ENCODE measurements at places on chromosomes 4 and X. TPM values are rescaled to one million over a fixed set of nuclear protein-coding genes. Genes with fewer than 3 reads are reported as not detected.

DNA sequence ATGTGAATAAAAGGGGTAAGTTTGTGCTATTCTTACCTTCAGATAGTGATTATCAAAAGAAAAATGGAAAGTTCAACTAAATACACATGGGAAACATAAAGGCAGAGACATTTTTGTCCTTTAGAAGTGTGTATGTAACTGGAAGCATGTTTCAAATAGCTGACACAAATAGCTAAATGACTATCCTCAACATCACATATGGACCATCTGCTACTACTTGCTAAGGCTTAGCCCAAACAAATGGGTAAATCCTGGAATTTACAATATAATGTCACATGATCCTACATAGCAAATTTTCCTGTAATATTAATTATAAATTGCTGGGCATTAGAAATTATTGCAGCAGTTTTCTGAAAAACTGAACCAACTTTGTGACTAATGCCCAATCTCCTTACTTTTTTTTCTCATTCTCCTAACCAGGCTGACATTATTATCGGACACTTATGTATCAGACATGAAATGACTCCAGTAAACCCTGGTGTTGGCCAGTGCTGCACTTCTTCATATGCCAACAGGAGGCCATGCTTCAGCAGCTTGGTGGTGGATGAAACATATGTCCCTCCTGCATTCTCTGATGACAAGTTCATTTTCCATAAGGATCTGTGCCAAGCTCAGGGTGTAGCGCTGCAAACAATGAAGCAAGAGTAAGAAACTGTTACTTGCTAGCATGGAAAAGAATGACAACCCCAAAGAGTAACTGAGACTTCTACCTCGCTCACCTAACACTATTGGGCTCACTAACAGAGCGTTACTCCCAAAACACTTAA, 16.1 kb downstream of the AFP start:
- DNase-seq: no peak

DNA sequence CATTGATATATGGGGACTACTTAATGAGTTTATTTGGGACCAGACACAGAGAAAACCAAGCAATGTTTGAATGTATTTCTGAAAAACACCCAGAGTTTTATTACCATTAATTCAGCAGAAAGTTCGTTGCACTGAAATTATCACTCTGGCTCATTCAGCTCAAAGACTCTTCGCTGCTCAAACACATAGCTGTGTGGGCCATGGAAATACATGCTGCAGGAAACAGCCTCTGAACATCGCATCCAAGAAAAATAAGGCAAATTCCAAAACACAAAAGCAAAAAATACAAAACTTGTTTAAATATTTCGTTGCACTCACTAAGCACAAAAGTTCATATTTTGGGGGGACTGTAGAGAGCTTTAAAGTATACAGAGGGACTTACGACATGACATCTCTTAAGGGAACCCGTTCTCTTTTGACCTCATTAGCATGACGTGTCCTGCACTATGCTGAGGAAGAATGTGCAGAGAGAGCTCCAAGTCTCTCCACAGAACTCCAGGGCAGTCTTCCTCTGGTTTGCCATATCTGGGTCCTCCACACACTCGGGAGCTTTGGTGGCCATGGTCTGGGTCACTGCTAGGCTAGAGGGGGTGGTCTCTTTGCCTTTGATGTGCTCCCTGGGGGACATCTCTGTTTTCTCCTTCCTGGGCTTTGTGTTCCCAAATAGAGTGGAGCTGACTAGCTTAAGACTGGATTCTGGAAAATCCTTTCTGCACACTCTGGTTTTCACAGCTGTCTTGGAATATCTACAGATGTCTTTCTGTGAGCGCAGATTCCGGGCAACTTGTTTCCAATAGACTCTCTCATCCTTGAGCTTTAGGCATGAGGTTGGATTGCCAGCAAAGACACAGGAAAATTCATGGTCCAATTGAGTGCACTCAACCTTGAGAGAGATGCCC, 2.8 kb downstream of the FGFBP1 start:
- DNase-seq: no peak

DNA sequence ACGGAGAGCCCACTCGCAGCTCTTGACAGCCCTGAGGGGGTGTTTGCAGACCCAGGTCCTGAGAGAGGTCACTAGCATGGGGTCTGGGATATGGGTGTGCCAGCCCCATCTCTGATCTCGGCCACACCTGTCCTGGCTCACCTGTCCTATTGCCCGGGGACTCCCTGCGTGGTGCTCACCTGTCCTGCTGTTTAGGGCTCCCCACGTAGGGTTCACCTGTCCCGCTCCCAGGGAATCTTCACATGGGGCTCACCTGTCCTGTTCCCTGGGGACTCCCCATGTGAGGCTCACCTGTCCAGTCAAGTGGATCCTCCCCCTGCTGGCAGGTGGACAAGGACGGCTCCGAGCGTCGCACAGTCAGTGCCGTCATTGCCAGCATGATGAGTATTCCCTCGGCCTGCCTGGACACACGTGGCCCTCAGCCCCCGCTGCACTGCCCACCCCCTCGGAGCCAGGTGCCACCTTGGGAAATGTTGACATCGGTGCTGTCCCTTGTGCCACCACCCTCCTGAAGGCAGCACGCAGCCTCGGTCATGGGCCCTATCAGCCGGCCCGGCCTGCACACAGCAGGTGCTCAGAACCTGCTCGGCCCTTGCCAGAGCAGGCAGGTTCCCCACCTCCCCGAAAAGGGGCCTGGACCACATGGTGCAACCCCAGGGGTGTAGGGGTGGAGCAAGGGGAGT, 6.3 kb downstream of the SLC49A3 start:
- peak; percentile 61 for DNase-seq

- no peak for DNase-seq
Observed at GRCh38 chr4:84901173-84901572, 65.3 kb downstream of the WDFY3 start.

- peak; percentile 72 for DNase-seq
Observed at GRCh38 chr4:186144946-186145569, 40.6 kb downstream of the FAM149A start.

DNA sequence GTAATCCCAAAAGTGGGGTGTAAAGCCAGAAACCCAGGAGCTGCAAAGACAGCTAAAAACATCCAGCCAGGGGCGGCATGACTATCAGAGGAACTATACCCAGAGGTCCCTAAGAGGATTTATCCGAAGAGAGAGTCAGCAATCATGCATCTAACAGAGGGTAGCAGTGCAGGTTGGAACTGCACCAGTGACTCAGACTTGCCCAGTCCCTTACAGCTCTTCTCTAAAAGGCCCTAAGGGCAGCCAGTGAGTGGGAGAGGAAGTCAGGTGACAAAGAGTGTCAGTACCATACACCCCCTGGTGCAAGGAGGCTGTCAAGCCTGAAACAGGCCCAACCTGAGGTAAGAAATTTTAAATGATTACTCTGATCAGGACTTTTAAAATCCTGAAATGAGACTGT, 88.1 kb downstream of the CAMK2D start:
- DNase-seq: no peak

DNA sequence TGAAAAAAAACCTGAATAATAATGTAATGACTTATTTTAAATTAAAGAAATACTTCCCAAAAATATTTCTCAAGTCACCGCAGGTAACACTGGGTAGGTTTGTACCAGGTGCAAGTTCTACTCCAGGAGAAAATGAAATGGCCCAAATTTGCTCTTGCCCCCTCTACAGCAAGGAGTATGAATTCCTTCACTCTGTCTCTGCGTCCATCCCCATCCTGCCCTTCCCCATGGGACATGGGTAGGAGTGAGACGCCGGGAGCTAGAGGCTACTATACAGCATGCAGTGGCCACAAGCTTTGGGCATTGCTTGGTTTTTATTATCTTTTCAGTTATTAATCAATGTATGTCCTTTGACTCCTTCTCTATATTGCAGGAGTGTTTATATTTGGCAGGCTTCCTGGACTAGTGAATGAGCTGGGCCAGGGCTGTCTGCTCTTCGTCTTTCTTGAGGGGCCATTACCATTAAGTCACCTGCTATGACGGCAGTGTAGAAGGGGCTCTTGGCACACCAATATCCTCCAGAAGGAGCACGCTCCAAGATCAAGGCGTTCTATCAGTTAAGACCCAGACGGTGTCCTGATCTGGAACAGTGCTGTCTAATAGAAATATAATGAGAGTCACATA, 149.6 kb downstream of the ENPP6 start:
- DNase-seq: no peak

GRCh38 chr4:2570551-2571222, 34.2 kb downstream of the FAM193A start:
- DNase-seq: peak; percentile 59

GRCh38 chrX:149993989-149994388, 55.7 kb upstream of the EOLA2 start:
- no peak for DNase-seq

GRCh38 chr4:151567056-151567455, 158.1 kb downstream of the FHIP1A start:
- no peak for DNase-seq

GRCh38 chrX:19863857-19864223, 23.6 kb downstream of the SH3KBP1 start:
- DNase-seq: no peak

- DNase-seq: no peak
Observed at GRCh38 chr4:188110741-188111471, 1.5 kb upstream of the TRIML2 start.

DNA sequence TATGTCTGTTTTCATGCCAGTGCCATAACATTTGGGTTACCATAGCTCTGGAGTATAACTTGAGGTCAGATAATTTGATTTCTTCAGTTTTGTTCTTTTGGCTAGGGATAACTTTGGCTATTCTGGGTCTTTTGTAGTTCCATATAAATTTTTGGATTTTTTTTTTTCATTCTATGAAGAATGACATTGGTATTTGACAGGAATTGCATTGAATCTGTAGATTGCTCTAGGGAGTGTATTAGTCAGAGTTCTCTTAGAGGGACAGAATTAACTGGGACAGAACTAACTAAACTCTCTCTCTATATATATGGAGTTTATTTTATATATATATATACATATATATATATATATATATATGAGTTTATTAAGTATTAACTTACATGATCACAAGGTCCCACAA, 32.2 kb upstream of the SLIT2 start:
- DNase-seq: no peak

- DNase-seq: no peak
Observed at GRCh38 chrX:153875391-153876111, 10.4 kb downstream of the L1CAM start.

DNA sequence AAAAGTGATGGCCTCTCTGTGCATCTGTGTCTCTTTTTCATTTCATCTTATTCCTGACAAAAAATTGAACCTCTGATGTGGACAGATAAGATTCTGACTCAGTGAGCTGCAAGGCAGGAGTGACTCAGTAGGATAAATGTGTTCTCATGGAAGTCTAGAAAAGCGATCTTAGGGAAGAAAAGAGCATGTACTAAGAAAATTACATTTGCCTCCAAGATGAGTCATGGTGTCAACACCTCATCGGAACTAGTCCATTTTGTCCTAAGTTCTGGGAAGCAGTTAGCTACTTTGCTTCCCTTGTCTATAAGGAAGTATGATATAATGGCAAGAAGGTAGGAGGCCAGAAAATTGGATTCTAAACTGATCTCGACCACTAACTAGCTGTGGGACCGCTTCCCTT, 83.5 kb upstream of the AFF2 start:
- DNase-seq: no peak

- DNase-seq: no peak
Observed at GRCh38 chr4:8912089-8912455, 40.4 kb upstream of the HMX1 start.

GRCh38 chr4:123453061-123453680, 56.6 kb downstream of the SPRY1 start:
- DNase-seq: no peak

- no peak for DNase-seq
Observed at GRCh38 chr4:149187726-149188125, 627.9 kb downstream of the IQCM start.

- DNase-seq: no peak
Observed at GRCh38 chr4:39335566-39335965, 30.6 kb downstream of the RFC1 start.

DNA sequence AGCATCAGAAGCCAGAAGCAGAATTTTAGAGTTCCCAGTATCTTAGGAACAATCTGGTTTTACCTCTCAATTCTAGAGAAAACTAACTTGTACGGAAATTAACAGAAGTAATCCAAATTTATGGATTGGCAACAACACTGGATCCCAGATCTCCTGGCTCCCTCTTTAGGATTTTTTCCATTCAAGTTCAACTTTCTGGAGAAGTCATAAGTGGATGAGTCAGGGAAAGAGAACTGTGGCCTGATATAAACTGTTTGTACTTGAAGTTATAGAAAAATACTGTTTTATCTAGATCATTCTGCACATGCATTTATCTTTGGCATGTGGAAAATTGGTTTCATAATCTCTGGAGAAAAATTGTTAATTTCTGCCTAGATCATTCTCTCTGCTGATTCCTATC, 380.4 kb downstream of the PCDH7 start:
- no peak for DNase-seq

The CHRNA9 gene
- not detected for total RNA-seq

The MAPK10 gene
- 1.7 TPM for total RNA-seq

The MAGEB4 gene
- total RNA-seq: not detected

The HSFX1 gene
- total RNA-seq: 3.3 TPM

The NKAP gene
- total RNA-seq: 5.3 TPM

The SORBS2 gene
- 1,456 TPM for total RNA-seq

The CXCL10 gene
- total RNA-seq: 15.9 TPM

The ACE2 gene
- total RNA-seq: 35.9 TPM

The ANKRD37 gene
- total RNA-seq: 13.0 TPM

The MGAT4D gene
- not detected for total RNA-seq

The SPACA5 gene
- not detected for total RNA-seq

The CT45A9 gene
- not detected for total RNA-seq

The GABRB1 gene
- 13.6 TPM for total RNA-seq

The ETNPPL gene
- 11.5 TPM for total RNA-seq

The ENOPH1 gene
- 16.7 TPM for total RNA-seq

The XPNPEP2 gene
- 0.70 TPM for total RNA-seq

The DSPP gene
- total RNA-seq: not detected
